Stimulated activated CD8-positive, alpha-beta memory T cell treated with anti-CD3 and anti-CD28 coated beads, Interleukin-4, amount 100 ng/mL, for 4 hours (primary cell): ENCODE measurements at places on chromosomes 4 and X.

DNA sequence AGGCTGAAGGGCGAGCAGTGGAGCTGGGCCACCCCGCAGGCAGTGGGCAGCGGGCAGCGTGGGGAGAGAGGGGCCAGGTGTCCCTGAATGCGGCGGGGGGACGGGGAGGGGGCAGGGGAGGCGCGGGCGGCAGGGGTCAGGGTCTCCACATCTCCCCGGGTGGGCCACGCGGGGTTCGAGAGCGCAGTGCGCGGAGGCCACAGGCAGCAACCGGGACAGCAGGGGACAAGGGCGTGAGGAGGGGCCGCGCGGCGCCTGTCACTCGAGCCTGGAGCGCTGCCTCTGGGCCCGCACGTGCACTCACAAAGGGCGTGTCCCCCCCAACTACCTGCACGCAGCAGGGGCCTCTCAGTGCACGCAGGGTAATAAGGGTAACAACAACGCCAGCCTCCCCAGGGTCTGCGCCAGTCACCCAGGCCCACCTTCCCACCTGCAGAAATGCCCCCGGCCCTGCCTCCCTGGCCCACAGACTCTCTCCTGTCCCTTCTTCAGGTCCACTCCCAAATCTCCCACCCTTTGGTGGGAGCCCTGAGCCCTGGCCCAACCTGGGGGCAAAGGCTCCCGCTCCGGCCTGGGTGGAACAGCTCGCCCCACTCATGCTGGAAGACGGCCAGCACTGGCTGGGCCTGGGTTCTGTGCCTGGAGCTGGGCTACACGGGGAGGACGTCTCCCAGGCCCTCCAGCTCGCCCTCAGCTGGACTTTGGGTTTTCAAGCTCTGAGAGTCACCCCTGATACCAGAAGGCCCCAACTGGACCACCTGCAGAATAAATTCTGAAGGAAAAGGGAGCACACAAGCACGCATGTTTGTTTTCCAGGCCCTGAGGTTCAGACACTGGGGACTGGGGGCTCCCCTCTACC, 53.2 kb downstream of the ZFYVE28 start:
- DNase-seq: no peak

DNA sequence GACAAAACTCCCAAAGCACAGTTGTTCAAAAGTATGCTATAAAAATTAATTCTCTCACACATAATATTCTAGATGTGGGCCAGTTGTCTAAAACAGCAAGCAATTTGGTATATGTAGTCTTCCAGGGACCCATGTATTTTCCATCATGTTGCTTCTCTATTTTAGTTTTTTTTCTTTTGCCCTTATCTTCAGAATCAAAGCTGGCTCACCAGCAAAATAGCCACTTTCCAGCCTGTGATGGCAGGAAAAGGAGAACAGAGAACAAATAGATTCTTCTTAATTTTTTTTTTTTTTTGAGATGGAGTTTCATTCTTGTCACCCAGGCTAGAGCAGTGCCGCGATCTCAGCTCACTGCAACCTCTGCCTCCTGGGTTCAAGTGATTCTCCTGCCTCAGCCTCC, 680.8 kb upstream of the TENM3 start:
- DNase-seq: no peak

- DNase-seq: no peak
Observed at GRCh38 chr4:138938366-138938690, 77.3 kb upstream of the NOCT start.

DNA sequence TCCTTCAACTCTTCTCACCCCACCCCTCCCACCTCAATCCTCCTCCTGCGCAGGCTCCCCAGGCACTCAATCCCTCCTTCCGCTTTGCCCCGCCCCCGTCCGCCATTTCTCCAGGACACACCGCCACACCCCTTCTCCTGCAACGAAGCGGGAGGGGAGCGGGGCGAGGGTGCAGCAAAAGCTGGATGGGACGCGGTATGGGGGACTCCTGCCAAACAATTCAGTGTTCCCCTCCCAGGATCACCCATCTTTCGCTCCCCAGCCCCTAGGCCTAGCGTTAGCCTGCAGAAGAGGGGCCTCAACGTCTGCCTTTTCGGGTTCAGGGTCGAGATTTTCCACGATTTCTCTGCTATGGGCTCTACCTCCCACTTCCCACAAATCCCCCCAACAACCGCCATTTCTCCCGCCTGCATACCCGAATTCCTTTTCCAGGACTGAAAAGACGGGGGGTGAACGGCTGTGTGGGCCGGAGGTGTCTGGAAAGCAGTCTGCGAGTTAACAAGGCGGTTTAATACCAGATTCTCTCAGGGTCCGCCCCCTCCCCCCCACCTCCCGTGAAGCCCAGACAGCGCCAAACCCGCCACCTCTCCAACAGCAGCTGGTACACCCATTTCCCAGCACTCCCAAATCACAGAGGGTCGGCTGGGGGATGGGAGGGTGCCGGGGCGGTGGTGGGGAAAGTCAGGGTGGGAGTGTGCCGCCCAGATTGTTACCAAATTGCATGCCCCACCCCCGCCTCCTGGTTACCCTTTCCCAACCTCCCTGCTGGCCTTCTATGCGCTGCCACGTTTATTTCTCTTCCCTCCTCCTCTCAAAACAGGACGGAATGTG, 774 bp downstream of the ARMCX2 start:
- DNase-seq: peak; percentile 7

DNA sequence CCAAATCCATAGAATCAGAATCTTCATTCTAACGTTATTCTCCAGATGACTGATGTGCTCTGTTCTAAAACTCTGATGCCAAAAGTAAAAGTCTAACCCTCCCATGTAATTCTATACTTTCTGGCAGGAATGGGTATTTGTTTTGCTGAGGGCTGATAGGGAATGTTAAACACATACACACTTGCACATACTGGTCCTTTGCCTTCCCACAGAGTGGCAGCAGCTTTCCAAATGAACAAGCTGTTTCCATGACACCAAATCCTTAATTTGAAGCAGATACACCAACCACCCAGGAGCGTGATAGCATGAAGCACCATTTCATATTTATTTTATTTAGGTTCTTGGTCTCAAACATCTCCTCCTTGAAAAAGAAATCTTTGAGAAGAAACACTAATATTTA, 155.5 kb upstream of the PRDX4 start:
- DNase-seq: no peak

- no peak for DNase-seq
Observed at GRCh38 chr4:6002926-6003325, 15.3 kb downstream of the C4orf50 start.

GRCh38 chrX:121987835-121988234, 940.4 kb downstream of the GLUD2 start:
- DNase-seq: no peak

DNA sequence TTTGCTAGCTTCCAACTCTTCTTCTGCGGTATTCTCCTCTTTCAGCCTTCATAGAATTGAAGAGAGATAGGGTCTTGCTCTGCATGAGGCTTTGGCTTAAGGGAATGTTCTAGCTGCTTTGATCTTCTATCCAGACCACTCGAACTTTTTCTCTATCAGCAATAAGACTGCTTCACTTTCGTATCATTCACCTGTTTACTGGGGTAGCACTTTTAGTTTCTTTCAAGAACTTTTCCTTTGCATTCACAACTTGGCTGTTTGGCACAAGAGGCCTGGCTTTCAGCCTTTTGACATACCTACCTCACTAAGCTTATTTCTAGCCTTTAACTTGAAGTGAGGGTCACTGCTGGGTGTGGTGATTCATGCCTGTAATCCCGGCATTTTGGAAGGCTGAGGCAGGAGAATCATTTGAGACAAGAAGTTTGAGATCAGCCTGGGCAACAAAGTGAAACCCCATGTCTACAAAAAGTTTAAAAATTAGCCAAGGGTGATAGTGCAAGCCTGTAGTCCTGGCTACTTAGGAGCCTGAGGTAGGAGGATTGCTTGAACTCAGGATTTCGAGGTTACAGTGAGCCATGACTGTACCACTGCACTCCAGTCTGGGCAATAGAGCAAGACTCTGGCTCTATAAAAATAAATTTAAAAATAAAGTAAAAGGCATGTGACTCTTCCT, 47.1 kb upstream of the HPGDS start:
- no peak for DNase-seq

- DNase-seq: no peak
Observed at GRCh38 chr4:97270051-97270450, 873.2 kb downstream of the STPG2 start.

DNA sequence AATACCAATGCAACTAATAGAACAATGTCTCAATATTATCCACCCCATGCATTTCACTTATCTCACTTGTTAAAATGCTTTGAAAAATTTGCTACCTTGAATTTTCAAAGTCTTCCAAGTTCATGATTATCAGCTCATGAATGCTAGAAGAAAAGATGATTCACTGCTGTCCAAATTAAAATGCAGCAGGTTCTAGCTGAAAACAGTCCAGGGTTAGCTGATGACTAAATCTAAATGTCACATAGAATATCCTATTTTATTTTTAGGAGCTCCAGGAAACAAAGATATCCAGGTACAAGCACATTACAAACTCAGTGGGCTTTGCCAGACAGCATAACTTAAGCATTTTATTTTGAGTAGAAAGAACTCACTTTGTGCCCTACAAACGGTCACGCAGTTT, 38.0 kb upstream of the SPARCL1 start:
- no peak for DNase-seq

GRCh38 chr4:152458801-152459302, 77.0 kb downstream of the FBXW7 start:
- DNase-seq: no peak

GRCh38 chr4:150302553-150302952, 224.3 kb downstream of the DCLK2 start:
- DNase-seq: no peak

DNA sequence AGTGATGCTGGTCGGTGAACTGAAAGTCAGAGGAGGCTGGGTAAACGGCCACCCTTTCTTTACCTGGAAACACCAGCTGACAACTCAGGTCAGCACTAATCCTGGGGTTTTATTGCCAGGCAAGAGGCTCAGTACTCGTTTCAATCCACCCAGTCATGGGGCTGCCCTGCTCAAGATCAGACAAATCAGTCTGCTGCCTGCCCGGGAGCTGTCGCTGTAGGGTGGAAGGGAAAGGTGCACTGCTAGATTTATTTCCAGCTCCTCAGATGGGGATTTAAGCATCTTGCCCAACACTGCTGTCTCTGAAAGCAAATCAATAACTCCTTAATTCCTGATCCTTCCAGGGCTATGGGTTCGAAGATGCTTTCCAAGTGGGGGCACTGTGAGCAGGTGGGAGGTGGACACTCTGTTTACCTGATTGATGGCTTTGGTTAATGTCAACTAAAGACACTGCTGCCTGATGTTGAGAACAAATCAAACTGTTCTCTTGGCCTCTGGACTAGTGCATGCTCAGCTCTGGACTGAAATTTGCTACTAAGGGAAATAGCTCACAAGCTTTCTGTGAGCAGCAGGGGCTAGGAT, 59.3 kb downstream of the PHKA2 start:
- no peak for DNase-seq

DNA sequence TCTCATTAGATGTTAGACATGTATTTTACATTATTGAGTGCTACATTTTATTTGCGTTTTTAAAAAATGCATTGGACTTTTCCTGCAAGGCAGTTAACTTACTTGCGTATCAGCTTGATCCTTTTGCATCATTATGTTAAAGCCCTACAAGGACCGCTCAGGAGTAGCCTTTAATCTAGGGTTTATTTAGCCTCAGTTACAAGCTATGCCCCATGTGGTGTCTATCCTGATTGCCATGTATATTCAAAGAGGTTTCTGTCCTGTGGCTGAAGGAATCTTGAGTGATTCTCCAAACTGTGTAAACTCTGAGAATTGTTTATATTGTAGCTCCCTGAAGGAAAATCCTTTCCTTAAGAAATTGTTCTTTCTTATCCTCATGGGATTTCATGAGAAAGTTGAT, 821.8 kb upstream of the AGA start:
- DNase-seq: no peak

- DNase-seq: no peak
Observed at GRCh38 chr4:80183250-80184052, 13.9 kb upstream of the PRDM8 start.

- DNase-seq: no peak
Observed at GRCh38 chr4:105116616-105117319, 29.9 kb upstream of the TET2 start.

DNA sequence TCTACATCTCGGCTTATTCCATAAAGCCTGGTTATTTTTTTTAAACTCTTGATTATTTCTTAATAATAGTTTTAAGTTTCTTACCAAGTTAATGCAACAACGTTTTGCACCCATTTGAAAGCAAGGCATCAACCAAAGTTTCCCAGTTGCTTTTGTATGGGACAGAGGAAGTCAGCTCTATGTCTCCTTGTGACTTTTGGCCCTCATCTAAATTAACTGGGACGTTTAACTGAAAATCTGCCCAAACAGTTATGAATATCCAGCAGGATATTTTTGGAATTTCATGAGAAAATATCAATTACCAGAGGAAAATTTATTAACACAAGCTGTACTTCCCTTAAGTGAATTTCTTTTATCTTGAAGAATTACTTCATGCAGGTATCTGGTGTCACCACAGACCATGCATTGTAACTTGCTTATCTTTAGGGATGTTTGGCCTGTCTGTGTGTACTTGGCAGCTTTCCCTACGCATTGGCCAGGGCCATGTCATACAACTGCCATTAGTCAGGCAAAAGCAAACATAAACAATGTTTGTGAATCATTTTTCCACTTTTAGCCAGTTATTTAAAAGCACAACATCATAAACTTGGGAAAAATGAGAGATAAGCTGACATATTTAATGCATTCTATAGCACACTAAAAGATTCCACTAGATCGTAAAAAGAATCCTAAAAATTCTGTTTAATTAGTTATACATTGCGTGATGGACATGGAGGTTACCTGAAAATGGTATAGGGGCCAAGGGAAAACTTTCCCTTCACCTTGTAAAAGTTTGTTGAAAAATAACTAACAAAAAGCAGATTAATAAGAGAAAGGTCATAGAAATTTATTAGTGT, 101.4 kb upstream of the PDE5A start:
- DNase-seq: no peak

DNA sequence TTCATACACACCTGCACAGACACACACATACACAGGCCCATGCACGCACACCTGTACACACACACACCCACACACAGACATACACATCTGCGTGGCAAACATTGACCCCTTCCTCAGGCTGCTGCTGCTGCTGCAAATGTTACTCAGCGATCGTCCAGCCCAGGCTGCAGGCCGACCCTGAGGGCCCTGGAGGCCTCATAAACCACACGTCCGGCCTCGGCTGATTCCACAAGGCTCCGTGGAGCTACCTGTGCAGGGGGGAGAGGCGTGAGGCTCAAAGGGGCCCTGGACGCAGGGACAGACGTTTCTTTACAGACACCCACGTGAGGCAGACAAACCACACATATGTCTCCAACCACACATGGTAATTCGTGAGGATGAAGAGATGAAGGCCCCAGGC, 53.9 kb upstream of the PPP2R3B start:
- DNase-seq: no peak

GRCh38 chrX:120235284-120235683, 15.3 kb upstream of the ZBTB33 start:
- no peak for DNase-seq
